ENCODE measurements at places on chromosomes 6 and 20. TPM values are rescaled to one million over a fixed set of nuclear protein-coding genes. Genes with fewer than 3 reads are reported as not detected.

DNA sequence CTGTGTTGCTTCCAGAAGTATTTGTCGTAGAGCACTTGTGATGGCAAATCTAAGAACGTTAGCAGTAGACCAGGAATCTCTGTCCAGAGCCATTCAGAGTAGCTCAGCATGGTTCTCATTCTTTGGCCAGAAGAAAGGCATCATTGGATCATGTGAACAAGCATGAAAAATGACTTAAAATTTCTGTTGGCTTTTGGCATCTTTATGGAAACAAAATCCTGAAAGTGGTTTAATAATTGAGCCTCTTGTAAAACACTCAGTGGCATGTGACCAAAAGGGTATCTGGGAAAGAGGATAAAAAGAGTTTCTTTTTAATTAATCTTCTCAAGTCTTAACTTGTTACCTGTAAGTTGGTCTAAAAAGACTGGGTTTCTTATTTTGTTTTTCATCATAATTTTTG is 55.2 kb downstream of the PTPN1 start:
- no peak for DNase-seq

DNA sequence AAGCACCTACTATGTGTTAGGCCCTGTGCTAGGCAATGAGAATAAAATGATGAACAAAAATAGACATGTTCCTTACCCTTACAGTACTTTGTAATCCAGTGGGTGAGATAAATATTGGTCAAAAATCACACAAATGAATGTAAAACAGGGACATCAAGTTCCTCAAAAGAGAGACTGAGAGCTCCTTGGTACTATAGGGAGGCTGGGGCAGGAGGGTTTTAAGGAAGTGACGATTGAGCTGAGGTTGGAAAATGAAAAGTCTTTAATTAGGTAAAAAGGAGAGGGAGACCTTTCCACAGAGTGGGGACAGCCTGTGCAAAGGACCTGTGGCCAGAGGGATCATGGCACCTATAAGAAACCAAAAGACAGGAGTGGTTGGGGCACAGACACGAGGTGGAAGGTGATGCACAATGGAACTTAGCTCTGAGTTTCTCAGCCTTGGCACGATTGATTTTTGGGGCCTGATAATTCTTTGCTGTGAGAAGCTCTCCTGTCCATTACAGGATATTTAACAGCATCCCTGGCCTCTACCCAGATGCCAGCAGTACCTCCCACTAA is 140.3 kb downstream of the CEP57L1 start:
- DNase-seq = no peak

MDN1 gene
- 9.1 TPM for polyA plus RNA-seq

DNA sequence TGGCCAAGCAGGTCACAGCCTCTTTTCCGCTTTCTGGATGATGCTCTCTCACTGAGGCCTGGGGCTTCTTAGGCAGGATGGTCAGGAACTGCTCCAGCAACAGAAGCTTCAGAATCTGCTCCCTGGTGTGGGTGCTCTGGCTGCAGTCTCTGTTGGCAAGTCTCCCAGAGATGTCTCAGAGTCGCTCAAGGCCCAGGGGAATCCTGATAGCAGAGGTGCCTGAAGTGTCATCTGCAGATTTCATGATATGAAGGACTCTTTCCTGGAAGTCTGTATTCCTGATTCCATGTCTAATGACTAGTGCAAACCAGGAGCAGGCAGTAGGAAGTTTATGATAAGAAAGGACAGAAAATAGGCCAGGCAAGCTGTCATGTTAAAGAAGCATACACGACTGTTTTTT is 20.3 kb downstream of the ZSCAN31 start:
- no peak for DNase-seq

DNA sequence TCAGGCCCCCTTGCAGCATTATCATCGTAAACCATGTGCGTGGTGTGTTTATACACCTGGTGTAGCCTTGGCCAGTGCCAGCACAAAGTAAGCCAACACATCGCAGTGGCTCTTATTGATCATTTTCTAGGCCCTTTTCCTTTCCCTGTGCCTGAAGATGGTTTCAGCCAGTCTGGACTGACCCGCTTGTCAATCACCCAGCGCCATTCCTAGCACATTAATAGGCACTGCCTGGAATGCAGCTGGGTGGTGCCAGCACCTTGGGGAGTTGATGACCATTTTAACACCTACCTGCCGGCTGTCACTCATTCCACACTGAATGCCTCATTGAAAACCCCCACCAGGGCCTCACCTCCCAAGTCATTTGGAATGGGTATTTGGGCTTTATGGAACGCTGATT is 4.9 kb upstream of the UQCC2 start:
- DNase-seq = no peak

AGPAT4 gene
- 1.3 TPM for polyA plus RNA-seq

OR2H2 gene
- polyA plus RNA-seq = not detected

DNA sequence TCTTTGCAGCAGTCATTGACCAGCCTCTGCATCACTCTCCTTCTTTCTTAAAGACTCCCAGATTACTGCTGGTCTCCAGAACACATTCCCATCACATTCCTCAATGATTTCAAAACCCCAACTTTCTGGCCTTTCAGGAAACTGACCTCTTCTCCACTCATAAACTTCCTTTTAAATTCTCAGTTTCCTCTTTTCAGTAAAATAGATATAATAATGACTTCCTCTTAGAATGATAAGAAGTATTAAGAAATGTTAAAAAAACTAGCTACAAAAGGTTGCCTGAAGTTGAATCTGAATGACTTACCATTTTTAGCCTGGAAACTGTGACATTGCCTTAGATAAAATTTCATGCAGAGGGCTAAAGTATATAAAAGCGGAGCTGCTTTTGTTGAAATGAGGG is 239.3 kb downstream of the OGFRL1 start:
- no peak for DNase-seq

DNA sequence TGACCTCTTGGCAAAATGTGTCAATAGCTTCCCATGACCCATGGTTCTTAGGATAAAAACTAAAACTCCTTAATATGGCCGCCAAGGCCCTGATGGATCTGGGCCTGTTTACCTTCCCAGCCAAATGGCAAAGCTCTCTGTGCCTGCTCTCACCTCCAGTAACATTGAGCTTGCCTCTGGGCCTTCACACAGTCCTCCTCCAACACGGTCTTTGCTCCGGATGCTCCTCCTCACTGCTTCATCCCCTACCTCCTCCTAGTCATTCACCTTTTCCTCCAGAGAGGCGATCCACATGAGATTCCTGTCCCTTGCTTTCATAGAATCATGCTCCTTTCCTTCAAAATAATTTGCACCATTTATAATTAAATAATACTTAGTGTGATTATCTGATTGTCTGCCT is 172.3 kb upstream of the AFDN start:
- DNase-seq = no peak

GRCh38 chr6:11770546-11771466 is 7.8 kb downstream of the ADTRP start:
- peak; percentile 88 for DNase-seq

BPIFB4 gene
- not detected for polyA plus RNA-seq

- no peak for DNase-seq
Observed at GRCh38 chr20:2799688-2800520, 523 bp downstream of the CPXM1 start.

SLC22A7 gene
- not detected for polyA plus RNA-seq

GRCh38 chr6:156517088-156517487 is 260.1 kb upstream of the ARID1B start:
- no peak for DNase-seq

SIRPD gene
- not detected for polyA plus RNA-seq

NINL gene
- 0.78 TPM for polyA plus RNA-seq

DNA sequence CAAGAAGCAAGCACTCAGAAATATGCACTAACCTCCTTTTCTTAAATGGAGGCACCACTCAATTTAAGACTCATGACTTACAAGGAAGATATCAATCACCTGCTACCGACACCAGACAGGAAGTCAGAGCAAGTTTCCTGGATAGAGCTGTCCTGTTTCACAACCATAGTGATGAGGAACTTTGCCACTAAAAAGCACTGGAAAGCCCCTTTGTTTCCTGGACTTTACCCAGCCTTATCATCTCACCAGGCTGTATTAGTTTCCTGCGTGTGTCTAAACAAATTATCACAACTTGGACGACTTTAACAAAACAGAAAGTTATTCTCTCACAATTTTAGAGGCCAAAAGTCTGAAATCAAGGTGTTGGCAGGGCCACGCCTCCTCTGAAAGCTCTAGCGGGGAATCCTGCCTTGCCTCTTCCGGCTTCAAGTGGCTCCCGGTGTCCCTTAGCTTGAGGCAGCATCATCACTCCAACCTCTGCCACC is 253.8 kb upstream of the STXBP5 start:
- no peak for DNase-seq

ITPR3 gene
- polyA plus RNA-seq = 8.9 TPM

LY6G6F gene
- not detected for polyA plus RNA-seq

- no peak for DNase-seq
Observed at GRCh38 chr6:129382916-129383315, 327.1 kb downstream of the ARHGAP18 start.

NKX2-4 gene
- not detected for polyA plus RNA-seq

GRCh38 chr6:11433860-11434259 is 103.7 kb upstream of the TMEM170B start:
- DNase-seq = no peak

DNA sequence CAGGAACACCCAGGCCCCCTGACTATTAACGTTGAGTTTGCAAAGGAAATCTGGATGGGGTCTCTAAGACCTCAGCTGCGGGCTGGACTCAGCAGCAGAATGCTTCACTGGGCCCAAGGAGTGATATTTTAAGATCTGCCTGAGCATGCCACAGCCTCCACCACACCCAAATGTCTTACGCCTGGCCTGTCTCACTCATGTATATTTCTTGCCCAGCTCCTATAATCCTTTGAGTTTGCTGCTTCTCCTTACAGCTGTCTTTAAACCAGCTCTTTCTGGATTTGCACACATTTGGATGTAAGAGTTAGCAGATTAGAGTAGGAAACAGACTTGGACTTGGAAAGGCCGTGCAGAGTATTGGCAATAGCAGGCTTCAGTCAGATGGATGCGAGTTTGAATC is 16.4 kb downstream of the CASS4 start:
- DNase-seq = no peak

PRSS16 gene
- polyA plus RNA-seq = not detected

- no peak for DNase-seq
Observed at GRCh38 chr6:149212206-149212605, 105.3 kb upstream of the TAB2 start.

SPAG4 gene
- polyA plus RNA-seq = 4.3 TPM

ANKRD66 gene
- not detected for polyA plus RNA-seq

HLA-DQB2 gene
- not detected for polyA plus RNA-seq

PSORS1C1 gene
- polyA plus RNA-seq = 0.37 TPM

- DNase-seq = no peak
Observed at GRCh38 chr6:136189104-136189503, 61.0 kb downstream of the MTFR2 start.

GRCh38 chr20:10388597-10388996 is 45.4 kb downstream of the MKKS start:
- no peak for DNase-seq

- DNase-seq = no peak
Observed at GRCh38 chr20:33812152-33812849, 1.2 kb downstream of the CHMP4B start.

DNA sequence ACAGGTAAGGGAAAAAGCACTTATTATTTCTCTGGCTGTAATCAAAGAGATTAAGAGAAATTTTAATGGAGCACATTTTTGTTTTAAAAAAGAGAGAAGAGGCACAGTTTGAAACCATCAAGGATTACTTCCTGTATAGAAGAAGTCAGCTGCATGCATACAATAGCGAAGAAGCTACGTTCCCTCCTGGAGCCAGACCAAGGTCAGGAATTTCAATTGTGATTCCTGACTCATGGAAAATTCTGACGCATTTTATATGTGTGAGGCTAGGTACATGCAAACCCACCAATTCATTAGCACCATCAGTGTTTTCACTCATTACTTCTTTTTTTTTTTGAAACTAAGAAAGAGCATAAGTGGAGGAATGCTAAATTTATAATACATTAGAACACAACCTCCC is 232.7 kb upstream of the SGK1 start:
- no peak for DNase-seq

Data from heart left ventricle (tissue), 16 donors.